ENCODE measurements at places on chromosomes 16 and 17.

GRCh38 chr17:32621612-32622312 lies 135.0 kb downstream of the CDK5R1 start:
- no peak for DNase-seq

DNA sequence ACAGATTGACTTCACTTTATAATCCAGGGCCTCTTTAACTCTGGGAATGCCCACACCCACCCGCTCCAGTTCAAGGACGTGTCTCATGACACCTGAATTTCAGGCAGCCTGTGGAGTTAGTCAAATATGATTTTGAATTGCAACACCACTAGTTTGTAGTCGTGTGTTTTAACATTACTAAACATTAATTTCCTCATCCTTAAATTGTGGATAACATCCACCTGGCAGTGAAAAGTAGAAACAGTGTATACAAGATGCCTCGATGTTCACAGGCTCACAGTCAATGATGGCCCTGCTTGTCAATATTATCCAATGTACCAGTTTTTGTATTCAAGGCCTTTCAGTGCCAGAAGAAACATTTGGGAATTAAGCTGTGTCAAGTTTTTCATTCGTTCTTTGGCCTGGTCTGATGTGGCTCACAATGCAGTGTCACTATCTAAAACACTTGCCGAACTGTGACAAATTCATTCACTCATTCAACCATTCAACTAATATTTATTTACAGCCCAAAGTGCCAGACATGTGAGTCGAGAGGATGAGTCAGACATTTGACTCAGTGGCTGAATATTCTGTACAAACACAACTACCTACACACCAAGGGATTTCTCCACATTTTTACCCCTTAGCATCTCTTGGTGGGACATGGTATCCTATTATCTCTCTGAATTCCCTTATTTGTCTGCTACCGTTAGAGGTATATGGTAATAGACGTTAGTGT lies 1.4 kb downstream of the MEIOB start:
- DNase-seq = no peak

- DNase-seq = no peak
Measured at GRCh38 chr16:27437946-27438345, 36.0 kb downstream of the IL21R start.

- peak; percentile 10 for DNase-seq
Measured at GRCh38 chr17:39573447-39574298, 34.0 kb downstream of the NEUROD2 start.

DNA sequence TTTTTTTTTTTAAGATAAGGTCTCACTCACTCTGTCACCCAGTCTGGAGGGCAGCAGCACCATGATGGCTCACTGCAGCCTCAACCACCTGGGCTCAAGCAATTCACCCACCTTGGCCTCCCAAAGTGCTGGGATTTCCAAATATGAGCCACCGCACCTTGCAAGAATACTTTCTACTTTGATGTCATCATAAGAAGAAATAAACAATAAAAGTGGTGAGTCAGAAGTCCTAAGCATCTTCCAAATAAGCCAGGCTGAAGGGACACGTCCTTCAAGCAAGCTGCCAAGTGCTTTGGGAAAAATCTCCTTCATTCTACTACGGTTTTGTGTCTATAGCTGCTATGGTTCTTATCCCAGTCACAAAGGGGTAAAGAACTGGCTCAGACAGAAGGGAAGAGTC lies 20.3 kb downstream of the HASPIN start:
- no peak for DNase-seq

- no peak for DNase-seq
Measured at GRCh38 chr17:62187681-62188080, 122.6 kb upstream of the MED13 start.

DNA sequence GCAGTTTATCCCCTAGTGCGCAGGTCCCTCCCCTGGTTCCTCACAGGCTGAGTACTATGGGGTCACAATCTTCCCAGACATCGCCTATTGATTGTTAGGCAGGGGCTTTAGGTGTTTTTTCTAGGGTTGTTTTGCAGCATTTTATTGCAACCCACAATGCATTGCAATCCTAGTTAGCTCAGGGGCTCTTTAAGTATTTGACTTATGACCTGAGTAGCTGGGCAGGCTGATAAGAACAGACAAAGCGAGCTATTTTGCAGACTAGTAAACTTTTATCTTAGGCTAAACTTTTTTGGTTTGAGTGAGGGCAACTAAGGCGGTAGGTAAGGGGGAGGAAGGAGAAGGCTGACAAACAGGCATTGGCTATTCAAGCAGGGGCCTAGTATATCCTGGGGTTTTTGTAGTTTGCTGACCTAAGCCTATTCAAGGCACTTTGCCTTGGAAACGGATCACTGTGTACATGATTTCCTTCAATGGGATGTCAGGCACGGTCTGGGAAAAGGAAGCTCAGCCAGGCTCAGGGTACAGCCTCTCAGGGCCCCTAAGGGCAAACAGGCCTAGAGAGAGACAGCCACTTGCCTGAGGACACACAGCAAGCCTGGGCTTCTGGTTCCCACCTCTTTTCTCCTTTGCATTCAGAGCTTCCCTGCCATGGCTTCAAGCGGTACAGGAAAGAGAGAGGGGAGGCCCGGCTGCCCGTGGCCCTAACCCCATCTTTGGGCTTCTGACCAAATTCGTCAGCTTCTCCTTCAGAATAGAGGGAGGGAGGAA lies 6.4 kb downstream of the DRC7 start:
- DNase-seq = no peak

GRCh38 chr17:9529033-9529700 lies 46.5 kb downstream of the STX8 start:
- no peak for DNase-seq

- DNase-seq = no peak
Measured at GRCh38 chr16:55039931-55040330, 109.3 kb downstream of the IRX5 start.

GRCh38 chr16:47524007-47524405 lies 62.9 kb downstream of the PHKB start:
- no peak for DNase-seq

GRCh38 chr16:77612596-77612995 lies 109.7 kb upstream of the NUDT7 start:
- DNase-seq = no peak

DNA sequence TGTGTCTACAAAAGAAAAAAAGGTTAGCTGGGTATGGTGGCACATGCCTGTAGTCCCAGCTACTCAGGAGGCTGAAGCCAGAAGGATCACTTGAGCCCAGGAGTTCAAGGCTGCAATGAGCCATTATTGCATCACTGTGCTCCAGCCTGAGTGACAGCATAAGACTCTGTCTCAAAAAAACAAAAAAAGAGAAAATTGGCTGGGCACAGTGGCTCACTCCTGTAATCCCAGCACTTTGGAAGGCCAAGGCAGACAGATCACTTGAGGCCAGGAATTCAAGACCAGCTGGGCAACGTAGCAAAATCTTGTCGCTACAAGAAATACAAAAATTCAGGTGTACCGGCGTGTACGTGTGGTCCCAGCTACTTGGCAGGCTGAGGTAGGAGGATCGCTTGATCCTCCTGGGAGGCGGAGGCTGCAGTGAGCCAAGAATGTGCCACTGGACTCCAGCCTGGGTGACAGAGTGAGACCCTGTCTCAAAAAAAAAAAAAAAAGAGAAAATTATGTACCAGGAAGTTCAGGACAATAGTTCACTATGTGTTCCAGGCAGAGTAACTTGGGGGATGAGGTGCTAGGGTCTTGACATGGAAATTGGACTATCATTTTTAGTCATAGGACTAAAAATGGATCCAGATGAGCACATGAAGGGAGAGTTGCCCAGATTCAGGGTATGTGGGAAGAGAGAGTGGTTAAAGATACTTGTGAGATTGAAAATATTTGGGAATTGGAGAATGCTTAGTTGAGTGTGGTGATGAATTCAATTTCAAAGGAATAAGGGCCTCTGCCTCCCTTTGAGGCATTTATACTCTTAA lies 11.0 kb downstream of the ALDH3A2 start:
- DNase-seq = no peak

DNA sequence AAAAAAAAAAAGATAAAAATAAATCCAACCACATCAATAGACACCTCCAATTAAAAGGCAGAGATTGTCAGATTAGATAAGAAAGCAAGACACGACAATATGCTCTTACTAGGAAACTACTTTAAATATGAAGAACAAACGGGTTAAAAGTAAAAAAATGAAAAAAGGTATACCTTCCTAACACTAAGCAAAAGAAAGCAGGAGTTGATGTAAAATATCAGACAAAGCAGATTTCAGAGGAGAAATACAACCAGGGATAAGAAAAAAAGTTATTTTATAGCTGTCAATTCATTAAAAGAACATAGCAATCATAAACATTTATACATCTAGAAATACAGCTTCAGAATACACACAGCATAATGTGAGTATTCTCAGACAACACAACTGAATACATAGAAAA lies 49.7 kb upstream of the CCDC182 start:
- no peak for DNase-seq

DNA sequence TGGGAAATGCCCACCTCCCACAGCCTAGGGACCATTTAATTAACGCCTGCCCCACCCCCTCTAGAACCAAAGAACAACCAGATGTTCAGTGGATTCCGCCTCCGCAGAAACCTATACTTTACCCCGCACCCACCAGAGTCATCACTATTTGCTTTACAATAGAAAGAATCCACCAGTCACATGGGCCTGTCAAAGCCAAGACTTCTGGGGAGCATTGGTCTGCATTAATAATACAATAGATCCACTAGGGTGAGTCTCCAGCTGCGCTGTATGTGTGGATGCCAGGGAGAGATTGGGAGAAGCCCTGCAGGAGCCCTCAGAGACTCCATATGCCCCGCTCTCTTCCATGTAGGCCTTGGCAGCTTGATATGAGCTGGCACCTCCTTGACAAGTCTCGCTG lies 31.3 kb downstream of the CLEC19A start:
- DNase-seq = no peak

DNA sequence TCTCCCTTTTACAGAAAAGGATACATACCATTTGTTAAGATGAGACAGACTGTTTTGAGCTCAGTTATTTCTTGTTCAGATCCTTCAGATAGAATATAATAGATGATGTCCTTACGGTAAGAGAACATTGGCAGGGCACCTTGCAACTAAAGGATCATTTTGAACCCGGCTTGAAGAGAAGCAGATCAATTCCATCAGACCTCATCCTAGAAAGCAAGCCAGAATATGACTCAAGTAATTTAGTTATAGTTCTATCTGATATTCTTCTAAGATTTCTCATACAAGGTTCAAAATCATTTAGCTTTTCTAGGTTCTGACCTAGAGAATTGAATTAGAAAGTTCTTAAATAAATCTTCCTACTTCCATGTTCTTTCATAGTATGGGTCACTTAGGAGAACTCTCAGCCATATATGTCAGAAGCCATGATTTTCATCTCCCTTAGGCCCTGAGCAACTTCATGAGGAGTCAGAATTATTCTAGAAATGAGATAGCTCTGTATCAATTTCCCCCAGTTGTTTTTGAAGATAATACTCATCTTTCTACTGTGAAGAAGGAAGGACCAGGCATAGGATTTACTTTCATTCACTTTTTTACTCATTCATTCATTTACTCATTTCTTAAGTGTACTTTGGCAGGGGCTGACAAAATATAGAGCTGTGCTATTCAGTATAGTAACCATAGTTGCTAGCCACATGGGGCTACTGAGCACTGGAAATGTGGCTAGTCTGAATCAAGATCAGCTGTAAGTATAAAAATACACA lies 2.5 kb upstream of the CMTM1 start:
- DNase-seq = no peak

- DNase-seq = no peak
Measured at GRCh38 chr16:46996952-46997458, 23.5 kb upstream of the DNAJA2 start.

- DNase-seq = no peak
Measured at GRCh38 chr16:11395008-11395948, 50.0 kb downstream of the RMI2 start.

GRCh38 chr17:50181591-50182560 lies 16.1 kb downstream of the SGCA start:
- no peak for DNase-seq

- DNase-seq = no peak
Measured at GRCh38 chr17:5201011-5201410, 9.3 kb upstream of the ZNF594 start.

- DNase-seq = no peak
Measured at GRCh38 chr17:50110591-50111349, 15.6 kb downstream of the PDK2 start.

DNA sequence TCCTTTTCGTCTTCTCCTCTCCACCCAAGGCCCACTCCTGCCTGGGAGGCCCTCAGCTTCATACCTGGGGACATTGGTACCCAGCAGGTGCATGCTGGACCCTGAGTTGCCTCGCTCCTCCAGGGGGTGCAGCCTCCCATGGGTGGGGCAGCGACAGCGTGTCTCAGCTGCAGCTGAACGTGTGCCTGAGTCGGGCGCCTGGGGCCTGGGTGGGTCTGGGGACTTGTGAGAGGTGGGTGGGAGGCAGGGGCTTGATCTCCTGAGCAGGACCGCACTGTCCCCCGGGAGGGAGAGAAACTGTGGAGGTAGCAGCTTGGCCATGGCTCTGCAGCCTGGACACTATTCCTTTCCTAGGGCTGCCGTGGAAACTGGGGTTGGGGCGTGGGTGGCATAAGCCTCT lies 24.8 kb upstream of the ENGASE start:
- no peak for DNase-seq

DNA sequence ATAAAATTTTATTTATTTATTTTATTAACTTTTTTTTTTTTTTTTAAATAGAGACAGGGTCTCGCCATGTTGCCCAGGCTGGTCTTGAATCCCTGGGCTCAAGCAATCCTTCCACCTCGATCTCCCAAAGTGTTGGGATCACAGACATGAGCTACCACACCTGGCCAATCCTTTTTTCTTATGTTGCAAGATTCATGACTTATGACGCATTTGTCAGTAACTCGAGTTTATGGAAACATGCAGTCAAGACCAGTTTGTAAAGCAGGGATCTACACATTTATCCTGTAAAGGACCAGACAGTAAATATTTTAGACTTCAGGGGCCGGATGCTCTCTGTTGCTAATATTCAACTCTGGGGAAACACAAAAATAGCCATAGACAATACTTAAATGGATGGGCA lies 9.4 kb upstream of the MAP2K6 start:
- no peak for DNase-seq

DNA sequence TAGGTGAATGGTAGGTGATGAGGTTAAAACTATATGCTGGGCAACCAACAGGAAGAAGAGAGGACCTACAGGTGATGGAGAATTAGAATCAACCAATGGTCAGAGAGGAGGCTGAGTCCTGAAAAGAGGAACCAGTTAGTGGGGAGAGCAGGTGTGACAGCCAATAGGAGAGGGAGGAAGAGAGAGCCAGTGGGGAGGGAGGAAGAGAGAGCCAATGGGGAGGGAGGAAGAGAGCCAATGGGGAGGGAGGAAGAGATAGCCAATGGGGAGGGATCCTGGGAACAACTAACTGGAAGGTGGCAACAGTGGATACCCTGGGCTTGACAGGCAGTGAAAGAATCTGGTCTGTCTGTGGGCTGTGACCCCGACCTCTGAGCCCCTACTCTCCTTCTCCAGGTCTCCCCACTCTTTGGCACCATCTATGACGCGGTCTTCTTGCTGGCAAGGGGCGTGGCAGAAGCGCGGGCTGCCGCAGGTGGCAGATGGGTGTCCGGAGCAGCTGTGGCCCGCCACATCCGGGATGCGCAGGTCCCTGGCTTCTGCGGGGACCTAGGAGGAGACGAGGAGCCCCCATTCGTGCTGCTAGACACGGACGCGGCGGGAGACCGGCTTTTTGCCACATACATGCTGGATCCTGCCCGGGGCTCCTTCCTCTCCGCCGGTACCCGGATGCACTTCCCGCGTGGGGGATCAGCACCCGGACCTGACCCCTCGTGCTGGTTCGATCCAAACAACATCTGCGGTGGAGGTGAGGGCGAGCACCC lies 3.7 kb downstream of the GUCY2D start:
- DNase-seq = no peak
